NCI-H1417 treated with DMSO at 0.1 percent for 48 hours (cell line): ENCODE measurements at places on chromosomes 13 and 19.

- no peak for DNase-seq
These were observed 21.4 kb downstream of the MIR17HG start for GRCh38 chr13:91368676-91369440.

- no peak for DNase-seq
These were observed 27.0 kb downstream of the NFIX start for GRCh38 chr19:13022111-13022858.

GRCh38 chr13:32362574-32362973, 47.3 kb downstream of the BRCA2 start:
- DNase-seq: no peak

GRCh38 chr19:55303477-55303876, 19.7 kb downstream of the BRSK1 start:
- no peak for DNase-seq

- DNase-seq: no peak
These were observed 133.9 kb downstream of the IRS2 start for GRCh38 chr13:109652531-109652930.
